ENCODE measurements at places on chromosomes 3 and 15. TPM values are rescaled to one million over a fixed set of nuclear protein-coding genes. Genes with fewer than 3 reads are reported as not detected.

The GPR171 gene
- 0.04 TPM for total RNA-seq

The KCNH8 gene
- total RNA-seq, result 0.09 TPM

The TGM5 gene
- 0.13 TPM for total RNA-seq

The HCLS1 gene
- 4.1 TPM for total RNA-seq

The RPS27L gene
- 72.8 TPM for total RNA-seq

The CADM2 gene
- total RNA-seq, result 3.9 TPM

The ITPKA gene
- 0.35 TPM for total RNA-seq

The FEZF2 gene
- total RNA-seq, result not detected

The IGDCC3 gene
- 1.8 TPM for total RNA-seq

The MYL3 gene
- total RNA-seq, result 107 TPM

The TRPC1 gene
- total RNA-seq, result 16.3 TPM

The DNASE1L3 gene
- 0.89 TPM for total RNA-seq

The SERPINI2 gene
- 0.04 TPM for total RNA-seq

The TGM4 gene
- not detected for total RNA-seq

The PLA1A gene
- total RNA-seq, result 0.09 TPM

The ATP13A3 gene
- 35.2 TPM for total RNA-seq

The WDR93 gene
- 0.04 TPM for total RNA-seq

The STRIT1 gene
- total RNA-seq, result 15.3 TPM

The UBE2E1 gene
- total RNA-seq, result 60.3 TPM

The CYP8B1 gene
- not detected for total RNA-seq

The ENTPD3 gene
- total RNA-seq, result 0.44 TPM

The CRABP1 gene
- 69.1 TPM for total RNA-seq

The EPHB1 gene
- total RNA-seq, result 3.5 TPM

The USP19 gene
- total RNA-seq, result 26.8 TPM

The CEMIP gene
- 0.93 TPM for total RNA-seq

The DPPA2 gene
- total RNA-seq, result not detected

The LTF gene
- 1.3 TPM for total RNA-seq

The ZDHHC23 gene
- total RNA-seq, result 0.93 TPM

The SEC62 gene
- 53.7 TPM for total RNA-seq

The SKOR1 gene
- total RNA-seq, result 0.31 TPM

The ARNT2 gene
- 4.9 TPM for total RNA-seq

The ADPRH gene
- total RNA-seq, result 4.0 TPM

The CP gene
- total RNA-seq, result 1.1 TPM

The CCDC9B gene
- 5.3 TPM for total RNA-seq

The CHRNA7 gene
- 0.84 TPM for total RNA-seq

The UPK1B gene
- total RNA-seq, result not detected

The POPDC2 gene
- 16.1 TPM for total RNA-seq

The IL17RC gene
- 17.3 TPM for total RNA-seq

The TGFBR2 gene
- total RNA-seq, result 47.7 TPM

The PTH1R gene
- 20.7 TPM for total RNA-seq

The GREM1 gene
- 1.3 TPM for total RNA-seq

The CPN2 gene
- 0.04 TPM for total RNA-seq

The CDHR4 gene
- total RNA-seq, result not detected

The MST1R gene
- 1.2 TPM for total RNA-seq

The CMTM8 gene
- 0.53 TPM for total RNA-seq

The KCNMB3 gene
- 2.1 TPM for total RNA-seq

The RAB7A gene
- total RNA-seq, result 31.5 TPM

The NPAP1 gene
- not detected for total RNA-seq

The LRIG1 gene
- total RNA-seq, result 79.6 TPM
